RPMI7951 (cell line): ENCODE measurements at places on chromosomes 5 and 9. TPM values are rescaled to one million over a fixed set of nuclear protein-coding genes. Genes with fewer than 3 reads are reported as not detected.
A peak's percentile ranks its signal among the peaks of the same experiment; 100 is the strongest.

DNA sequence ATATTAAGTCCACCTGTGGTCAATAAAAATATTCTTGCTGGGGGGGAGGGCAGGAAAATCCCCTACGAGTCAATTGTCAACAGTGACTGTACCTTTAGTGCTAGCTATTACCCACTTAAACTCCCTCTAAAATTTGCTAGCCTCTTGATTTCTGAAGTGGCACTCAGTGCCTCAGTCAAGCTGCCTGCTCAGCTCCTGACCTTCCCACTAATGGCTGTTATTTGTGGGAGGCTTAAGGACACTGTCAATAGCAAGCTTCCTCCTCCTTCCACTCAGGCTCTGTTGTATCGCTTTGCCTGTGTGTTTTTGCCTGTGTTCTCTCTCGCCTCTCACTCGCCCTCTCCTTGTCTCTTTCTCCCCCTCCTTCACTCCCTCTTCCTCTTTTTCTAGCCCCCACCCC, 140.8 kb downstream of the BNC2 start:
- DNase-seq: no peak

DNA sequence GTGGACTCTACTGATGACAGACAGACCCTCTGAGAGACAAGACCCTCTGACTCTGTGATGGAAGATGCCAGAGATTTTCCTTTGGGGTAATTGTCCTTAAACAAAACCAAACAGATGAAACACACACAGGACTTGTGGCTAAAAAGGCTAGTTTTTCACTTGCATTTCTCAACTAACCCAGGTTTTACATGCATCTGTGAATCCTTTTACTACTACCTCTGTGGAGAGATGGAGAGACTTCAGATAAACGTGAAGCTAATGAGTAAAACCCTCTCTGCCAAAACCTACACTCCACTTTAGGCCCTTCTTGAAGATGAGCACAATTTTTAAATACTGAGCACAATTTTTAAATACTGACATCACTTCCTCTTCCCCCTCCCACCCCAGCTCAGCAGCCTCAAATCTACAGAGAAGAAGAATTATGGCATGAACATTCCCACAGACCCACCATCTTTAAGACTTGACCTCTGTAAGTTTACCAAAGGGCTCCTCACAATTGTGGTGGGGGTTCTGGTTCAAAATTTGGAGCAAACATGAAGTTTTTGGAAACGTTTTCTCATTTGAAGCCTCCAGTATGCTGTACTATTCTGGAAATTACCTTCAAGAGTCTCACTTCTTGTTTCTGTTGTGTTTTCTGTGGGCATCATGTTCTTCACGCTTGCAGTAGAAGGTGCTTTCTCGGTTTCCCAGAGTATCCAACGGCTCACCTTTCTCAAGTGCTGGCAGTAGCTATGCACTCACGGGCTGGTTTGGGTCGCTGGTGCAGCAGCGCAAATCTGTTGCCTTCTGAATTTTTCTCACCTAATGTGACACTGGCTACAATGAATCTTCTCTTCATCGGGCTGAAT, 42.7 kb downstream of the ACER2 start:
- DNase-seq: no peak

DNA sequence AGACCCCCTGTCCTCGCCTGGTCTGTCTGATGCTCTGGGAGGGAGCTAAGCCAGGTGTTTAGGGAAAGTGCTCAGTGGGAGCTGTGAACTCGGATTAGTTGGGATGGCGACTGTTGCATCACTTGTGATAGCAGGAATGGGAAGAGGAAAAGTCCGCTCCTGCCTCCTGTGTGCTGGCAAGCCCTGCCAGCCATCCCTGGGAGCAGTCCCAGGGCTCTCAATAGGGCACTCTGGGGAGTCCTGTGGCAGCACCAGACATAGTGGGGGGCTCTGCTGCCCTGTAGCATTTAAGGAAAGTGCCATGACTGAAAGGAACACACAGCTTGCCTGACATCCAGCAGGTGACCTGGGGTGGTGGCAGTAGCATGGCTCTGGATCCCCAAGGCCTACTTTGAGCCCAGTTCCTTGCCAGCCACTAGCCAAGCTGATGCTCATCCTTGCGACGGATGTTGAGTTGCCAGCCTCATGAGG, 81.5 kb downstream of the AMBP start:
- no peak for DNase-seq

DNA sequence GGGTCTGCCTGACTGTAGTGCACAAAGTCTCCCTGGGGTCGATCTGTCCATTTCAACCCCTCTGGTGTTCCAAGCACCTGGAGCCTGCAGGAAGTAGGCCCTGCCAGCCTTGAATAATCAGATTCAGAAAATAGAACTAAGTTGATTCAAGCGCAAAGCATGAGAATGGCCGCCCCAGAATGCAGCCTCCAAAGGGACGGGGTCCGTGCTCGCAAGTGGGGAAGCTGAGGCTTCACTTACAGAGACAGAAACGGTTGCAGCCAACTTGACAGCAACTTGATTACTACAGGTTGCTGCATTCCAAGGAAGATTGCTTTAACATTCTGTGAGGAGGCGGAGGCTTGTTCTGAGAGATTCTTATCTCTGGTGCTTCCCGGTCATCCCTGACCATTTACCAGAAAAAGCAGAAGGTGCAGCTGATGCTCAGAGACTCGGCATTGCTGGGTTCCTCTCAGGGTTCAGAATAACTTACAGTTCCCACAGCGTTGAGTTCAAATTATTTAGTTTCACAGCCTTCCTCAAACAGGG, 14.9 kb upstream of the LRRC14B start:
- no peak for DNase-seq

GRCh38 chr5:109865637-109866036, 175.9 kb downstream of the MAN2A1 start:
- peak; percentile 94 for DNase-seq

DNA sequence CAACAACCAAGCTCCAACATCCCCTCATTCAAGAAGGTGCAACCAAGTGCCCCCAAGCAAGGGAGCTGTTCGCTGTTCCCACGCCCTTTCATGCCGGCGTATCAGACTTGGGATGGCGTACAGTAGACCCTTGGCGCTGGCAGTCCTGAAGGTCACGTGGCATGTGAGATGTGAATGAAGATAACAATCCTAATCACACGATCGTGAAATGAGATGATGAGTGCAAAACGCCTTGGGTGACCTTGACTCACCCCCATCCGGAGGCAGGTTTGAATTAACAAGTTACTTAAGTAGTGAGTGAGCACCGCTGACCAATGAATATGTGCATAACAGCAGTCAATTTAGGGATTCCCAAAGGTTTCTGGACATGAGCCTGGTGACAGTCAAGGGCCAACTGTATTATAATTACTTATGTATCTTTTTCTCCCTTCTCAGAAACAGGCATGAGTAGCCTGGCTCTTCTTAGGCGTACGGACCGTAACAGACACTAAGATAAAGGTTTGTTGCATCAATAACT, 150.2 kb downstream of the TTLL11 start:
- DNase-seq: no peak

GRCh38 chr9:123662057-123662776, 267.7 kb downstream of the DENND1A start:
- no peak for DNase-seq

GRCh38 chr9:124849801-124850200, 3.5 kb upstream of the WDR38 start:
- DNase-seq: peak; percentile 93

DNA sequence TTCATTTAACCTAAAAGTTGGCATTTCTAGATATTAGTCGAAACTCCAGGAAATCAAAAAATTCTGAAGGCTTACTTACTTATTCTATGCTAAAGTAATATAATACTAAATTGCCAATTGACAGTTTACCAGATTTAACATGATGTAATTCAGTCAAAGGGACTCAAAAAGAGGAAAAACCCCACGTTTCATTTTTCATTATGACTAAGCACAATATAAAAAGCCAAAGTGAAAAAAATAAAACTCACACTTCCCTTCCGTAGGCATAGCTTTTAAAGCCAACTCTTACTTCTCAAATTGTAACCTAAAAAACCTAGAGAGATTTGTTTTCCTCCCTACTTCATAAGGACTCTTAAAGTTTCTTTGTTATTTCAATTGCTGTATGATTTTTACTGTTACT, 146.6 kb downstream of the RAPGEF6 start:
- DNase-seq: no peak

GRCh38 chr9:127734247-127734746, 797 bp downstream of the TOR2A start:
- DNase-seq: no peak

DNA sequence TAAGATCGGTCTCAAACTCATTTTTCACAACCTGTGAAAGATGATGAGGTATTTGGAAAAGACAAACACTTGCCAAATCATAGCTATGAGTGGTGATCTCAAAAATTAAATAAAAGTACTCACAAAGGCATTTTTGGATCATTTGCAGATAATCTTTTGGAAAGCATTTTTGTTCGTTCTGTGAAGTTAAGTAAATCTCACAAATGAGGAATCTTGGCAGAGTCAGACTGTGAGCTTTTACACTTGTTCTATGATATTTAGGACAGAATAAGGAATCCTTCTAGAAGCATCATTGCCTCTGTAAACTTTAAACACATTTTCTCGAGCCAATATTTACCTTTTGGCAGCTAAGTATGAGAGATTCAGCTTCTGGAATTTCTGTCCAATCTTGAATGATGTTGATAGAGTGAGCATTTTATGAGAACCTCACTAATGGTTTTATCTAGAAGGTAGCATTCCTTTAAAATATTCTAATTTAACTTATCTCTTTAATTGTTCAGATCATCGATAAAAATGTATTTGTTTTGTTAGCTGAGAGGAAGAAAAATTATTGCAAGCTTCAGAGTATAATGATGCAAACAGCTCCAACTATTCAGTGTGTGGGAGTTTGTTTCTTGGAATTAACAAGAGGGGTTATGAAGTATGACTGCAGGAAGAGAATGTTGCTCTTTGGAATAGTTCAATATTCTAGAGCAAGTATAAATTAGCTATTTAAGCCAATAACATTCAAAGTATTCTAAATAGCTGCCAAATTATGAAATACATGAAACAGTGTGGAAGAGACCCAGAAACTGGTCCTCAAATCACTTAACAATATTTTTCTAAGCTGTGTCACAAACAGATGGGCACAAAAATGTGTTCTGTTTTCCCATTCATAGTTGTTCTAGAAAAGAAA, 48.6 kb upstream of the SLCO6A1 start:
- DNase-seq: no peak

DNA sequence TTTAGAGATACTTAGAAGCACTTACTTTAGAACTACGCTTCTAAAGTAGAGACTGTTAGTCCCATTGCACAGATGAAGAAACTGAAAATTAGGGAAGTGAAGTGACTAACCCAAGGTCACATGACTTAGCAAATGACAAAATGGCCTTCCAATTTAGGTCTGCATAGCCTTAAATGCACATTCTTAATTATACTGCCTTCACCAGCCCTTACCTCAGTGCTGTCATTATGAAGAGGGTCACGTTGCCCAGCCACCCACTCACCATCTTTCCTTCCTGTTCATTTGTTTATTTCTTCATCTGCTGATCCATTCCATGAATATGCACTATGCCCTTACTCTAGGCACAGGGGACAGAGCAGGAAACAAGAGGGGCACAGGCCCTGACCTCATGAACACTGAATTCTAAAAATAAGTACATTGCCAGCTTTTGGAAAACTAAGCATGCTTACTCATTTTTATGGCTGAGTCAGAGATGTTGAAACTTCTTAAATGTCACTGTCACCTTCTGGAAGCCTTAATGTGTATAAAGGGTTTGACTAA, 8.6 kb downstream of the HAVCR2 start:
- DNase-seq: peak; percentile 50

DNA sequence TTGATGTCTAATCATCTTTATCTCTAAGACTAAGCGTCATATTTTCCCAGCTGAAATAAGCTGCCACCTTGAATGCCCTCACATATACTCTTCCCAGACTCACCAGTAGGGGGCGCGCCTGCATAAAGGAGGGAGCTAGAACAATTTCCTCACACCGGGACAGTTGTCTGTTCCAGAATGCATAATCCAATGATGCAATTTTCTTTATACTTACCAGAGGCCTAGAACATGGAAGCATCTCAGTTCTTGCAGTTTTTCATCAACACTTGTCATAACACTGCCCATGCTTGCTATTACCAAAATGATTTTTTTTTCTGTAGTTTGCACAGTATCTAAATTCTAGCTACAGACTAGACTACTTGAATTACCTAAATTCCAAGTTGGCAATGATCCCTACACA, 203.9 kb downstream of the FRMD3 start:
- no peak for DNase-seq

GRCh38 chr9:100641166-100641565, 63.3 kb downstream of the CAVIN4 start:
- no peak for DNase-seq

- DNase-seq: no peak
Measured at GRCh38 chr5:140181525-140181924, 6.5 kb downstream of the CYSTM1 start.

DNA sequence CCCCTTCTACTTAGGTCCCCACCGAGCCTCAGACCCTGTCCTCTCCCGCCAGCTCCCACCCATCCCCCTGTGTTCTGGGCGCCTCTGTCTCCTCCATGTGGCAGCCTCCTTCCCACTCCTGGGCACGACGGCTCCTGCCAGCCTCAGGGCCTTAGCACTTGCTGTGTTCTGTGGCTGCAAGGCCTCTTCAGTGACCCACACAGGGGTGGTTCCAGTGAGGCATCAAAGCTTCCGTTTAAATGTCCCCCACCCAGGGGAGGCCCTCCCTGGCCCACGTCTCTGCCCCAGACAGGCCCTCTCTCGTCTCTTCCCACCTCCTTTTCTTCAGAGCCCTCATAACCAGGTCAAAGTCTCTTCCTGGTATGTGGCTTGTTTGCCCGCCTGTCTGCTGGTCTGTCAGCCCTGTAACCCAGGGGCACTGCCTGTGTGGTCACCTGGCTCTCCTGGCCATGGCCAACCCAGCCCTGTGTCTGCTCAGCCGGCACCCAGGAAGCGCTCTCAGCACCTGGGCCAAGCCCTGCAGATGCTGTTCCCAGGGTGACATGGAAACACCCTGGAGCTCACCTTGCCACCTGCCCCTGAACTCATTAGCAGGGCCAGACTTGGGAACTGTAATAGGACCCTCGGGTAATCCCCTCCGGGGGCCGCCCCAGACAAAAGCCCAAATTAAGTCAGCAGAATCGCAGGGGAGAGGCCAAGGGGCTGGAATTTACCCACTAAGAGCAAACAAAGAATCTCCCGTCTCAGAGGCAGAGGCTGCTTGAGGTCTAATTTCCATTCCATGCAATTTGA, 33.7 kb downstream of the LHX3 start:
- no peak for DNase-seq

- DNase-seq: no peak
Measured at GRCh38 chr9:33182519-33182918, 15.4 kb upstream of the B4GALT1 start.

- DNase-seq: no peak
Measured at GRCh38 chr9:1996156-1996555, 19.0 kb upstream of the SMARCA2 start.

DNA sequence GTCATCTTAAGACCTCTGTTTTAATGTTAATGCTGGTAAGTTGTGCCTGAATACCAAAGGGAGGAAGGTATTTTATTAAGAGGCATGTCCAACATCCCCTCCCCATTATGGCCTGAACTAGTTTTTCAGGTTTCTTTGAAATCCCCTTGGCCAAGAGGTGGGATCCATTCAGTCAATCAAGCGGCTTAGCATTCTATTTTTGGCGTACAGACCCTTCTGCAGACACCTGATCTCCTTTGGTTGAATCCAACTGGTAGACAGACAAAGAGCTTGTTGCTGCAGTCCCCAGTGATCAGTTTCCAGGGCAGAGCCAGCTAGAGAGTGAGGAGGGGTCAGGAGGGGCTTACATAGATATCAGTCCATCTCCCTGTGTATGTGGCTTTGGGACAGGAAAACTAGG, 7.9 kb upstream of the KCNMB1 start:
- no peak for DNase-seq

The FCN2 gene
- total RNA-seq: not detected in 2 replicates

The NR2F1 gene
- 16.4 and 17.1 TPM in 2 replicates for total RNA-seq

The DAP gene
- total RNA-seq: 33.2 and 35.8 TPM in 2 replicates

The UBE2QL1 gene
- 0.24 and 0.49 TPM in 2 replicates for total RNA-seq
